ENCODE measurements at places on chromosomes 16 and 17.
A peak's percentile ranks its signal among the peaks of the same experiment; 100 is the strongest.

DNA sequence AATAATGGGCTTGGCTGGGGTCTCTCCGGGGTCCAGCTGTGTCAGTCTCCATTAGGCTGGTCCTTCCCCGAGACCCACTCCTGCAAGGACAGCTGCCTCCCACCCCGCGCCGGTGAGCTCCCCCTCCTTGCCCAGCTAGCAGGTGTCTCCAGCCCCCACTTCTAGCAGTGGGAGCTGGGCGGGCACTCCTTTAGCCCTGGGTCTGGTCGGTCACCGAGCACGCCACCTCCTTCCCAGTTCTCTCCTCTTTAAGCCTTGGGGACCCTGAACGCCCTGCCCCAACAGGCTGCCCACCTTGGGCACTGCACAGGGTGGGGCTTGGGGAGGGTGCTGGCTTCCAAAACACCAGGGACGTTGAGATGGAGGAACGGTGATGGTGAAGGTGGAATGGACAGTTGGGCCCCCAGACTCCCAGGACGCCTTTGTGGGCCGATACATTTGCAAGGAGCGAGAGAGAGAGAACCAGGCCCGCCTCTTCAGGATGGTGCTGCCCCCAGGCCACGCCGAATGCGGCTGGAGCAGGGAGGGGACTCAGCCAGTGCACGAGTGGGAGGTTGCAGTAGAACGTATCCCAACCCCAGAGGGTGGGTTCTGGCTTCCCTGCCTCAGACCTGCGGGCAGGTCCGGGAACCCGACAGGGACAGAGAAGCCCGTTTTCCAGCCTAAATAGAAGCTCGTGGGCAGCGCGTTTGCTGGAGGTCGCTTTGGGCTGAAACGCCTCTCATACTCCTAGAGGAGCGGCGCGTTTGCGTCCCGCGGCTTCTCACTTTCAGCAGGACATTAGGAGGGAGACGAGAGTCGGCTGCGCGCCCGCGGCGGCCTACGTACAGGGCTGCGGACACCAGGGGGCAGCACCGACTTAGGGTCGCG, 10.7 kb downstream of the TBX2 start:
- peak; percentile 95 for DNase-seq

- no peak for DNase-seq
Observed at GRCh38 chr16:79452671-79453070, 147.9 kb downstream of the MAF start.

DNA sequence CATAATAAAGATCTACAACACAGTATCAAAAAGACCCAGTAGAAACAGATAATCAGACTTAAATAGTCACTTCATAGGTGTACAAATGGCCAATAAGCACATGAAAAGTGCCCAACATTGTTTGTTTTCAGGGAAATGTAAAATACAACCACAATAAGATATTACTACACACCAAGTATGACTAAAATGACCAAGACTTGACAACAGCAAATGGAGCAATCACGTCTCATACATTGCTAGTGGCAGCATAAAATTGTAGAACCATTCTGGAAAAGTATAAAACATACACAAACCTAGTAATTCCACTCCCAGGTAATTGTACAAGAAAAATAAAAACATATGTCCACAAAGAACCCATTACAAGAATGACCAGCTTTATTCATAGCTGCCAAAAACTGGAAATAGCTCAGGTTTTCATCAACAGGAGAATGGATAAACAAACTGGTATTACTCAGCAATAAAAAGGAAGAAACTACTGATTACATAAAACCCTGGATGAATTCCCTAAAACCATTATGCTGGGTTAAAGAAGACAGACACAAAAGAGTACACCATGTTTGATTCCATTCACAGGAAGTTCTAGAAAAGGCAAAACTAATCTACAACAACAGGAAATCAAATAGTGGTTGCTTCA, 85.6 kb downstream of the TTC19 start:
- no peak for DNase-seq

DNA sequence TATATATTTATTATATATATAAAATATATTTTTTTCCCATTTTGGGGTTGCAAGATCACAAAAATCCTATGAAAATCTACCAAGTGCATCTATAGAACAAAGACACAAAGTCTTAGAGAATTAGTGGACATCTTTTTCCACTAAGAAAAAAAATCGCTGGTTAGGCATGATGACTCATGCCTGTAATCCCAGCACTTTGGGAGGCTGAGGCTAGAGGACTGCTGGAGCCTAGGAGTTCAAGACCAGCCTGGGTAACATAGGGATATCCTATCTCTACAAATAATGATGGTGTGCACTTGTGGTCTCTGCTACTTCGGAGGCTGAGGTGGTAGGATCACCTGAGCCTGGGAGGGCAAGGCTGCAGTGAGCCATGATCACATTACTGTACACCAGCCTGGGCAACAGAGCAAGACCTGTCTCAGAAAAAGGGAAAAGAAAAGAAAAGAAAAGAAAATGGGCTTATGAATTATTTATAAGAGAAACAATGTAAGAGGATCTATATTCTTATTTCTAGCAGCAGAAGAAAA, 185.1 kb upstream of the PSMD7 start:
- DNase-seq: no peak

DNA sequence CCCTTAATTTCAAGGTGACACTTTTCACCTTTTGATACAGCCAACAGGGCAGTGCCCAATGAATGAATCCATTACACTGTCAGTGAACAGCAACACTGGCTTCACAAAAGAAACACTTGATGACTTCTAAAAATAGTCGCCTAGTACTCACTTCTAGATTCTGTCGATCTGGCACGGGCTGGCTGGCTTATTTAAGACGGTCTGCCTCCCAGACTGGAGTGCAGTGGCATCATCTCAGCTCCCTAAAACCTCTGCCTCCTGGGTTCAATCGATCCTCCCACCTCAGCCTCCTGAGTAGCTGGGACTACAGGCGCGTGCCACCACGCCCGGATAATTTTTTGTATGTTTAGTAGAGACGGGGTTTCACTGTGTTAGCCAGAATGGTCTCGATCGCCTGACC, 1.9 kb downstream of the NDUFAB1 start:
- DNase-seq: no peak

DNA sequence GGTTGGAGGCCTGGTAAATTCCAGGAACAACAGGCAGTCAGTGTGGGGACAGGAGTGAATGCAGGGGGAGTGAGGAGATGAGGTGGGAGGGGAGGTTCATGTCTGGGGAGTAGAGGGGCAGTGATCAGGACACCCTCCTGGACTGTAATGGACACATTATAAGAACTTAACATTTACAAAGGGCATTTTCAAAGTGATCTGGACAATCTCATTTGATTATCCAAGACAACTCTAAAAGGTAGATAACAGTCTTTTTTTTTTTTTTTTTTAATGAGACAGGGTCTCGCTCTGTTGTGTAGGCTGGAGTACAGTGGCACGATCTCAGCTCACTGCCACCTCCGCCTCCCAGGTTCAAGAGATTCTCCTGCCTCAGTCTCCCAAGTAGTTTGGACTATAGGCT, 5.7 kb downstream of the SDK2 start:
- no peak for DNase-seq

DNA sequence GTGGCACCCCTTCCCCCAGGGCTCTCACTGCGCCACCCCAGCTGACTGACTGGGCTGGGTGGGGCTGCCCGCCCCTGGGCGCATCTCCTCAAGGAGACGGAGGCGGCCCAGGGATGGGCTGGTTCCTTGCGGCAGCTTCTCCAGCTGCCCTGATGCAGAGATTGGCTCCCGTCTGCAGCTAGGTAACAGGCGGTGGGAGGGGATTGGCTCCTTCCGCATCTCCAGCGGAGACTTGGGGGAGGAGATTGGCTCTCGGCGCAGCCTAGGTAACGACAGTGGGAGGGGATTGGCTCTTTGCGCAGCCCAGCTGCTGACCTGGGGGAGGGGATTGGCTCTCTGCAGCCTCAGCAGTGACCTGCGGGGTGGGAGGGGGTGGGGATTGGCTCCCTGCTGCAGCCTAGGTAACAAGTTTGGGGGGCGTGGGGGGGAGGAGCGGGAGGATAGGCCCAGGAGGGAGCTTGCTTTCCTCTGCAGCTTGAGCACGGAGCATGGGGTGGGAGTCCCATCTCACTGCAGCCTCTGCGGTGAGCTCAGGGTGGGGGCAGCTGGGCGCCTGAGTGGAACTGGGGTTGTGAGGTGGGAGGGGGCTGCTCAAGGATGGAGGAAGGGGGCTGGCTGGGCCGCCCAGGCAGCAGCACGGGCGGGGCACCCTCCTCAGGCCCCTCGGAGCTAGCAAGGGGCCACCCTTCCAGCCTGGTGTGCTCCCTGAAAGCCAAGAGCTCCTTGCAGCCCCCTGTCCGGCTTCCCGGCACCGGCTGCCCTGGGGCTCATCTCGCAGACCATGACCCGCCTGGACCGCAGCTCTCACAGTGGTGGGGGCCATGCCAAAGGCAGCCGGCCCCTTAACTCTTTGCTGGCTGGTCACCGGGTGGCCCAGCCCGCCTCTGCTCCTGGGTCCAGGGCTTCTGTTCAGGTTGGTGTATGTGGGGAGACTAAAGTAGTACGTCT, 6.4 kb downstream of the NFE2L1 start:
- DNase-seq: no peak

DNA sequence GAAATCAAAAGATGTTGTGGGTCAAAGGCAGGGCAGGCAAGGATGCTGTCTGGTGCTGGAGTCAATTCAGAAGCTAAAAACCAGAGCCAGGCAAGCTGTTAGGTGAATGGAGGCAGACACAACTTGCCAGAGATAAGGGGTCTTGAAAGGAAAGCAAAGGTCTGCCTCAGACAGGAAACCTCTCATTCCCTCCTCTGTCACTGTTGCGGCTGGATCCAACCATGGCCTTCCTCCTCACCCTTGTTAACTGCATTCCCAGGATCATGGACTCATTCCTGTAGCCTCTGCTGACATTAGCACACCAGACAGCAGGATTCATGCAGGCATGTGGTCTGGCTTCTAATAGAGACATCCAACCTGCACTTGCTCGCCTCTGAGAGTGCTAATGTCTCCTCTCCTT, 186.7 kb upstream of the HS3ST3A1 start:
- DNase-seq: no peak

- DNase-seq: no peak
Observed at GRCh38 chr17:42273474-42274252, 2.5 kb downstream of the STAT5B start.

GRCh38 chr17:58337210-58337599, 8.6 kb upstream of the TSPOAP1 start:
- DNase-seq: no peak

- DNase-seq: no peak
Observed at GRCh38 chr16:67703626-67704025, 15.5 kb downstream of the GFOD2 start.

Measured in T1000 (cell line).